ENCODE measurements at places on chromosomes 3 and 15. TPM values are rescaled to one million over a fixed set of nuclear protein-coding genes. Genes with fewer than 3 reads are reported as not detected.

The SATB1 gene
- 13.1 TPM for total RNA-seq

The CHL1 gene
- not detected for total RNA-seq

The GOLGA6D gene
- total RNA-seq, result not detected

The BCHE gene
- 0.08 TPM for total RNA-seq
